Activated naive CD4-positive, alpha-beta T cell treated with anti-CD3 and anti-CD28 coated beads, Interleukin-2, amount 10 ng/mL, durations not matched to agents 7 days and 5 days (primary cell): ENCODE measurements at places on chromosomes 13 and 19.

DNA sequence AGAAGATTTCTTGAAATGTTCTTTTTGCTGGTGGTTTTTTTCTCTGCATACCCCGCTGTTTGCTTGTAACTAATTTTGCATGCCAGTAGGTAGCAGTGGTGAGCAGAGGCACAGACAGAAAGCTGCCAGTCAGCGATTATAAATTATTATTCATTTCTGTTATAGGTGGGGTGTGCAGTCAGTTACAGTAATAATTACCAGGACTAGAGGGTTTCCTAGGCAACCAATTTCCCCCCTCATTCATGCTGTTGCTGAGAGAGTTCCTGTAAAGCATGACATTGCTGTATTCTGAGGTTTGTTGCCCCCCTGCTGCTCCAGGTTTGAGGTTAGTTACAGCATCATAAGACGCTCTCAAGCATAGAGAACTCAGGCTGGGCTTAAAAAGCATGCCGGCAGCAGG, 104.5 kb downstream of the URI1 start:
- H3K36me3 ChIP-seq = no peaks in the 10 kb centered on the region
- H3K27ac ChIP-seq = no peak overlapping the region

GRCh38 chr13:78121459-78122348, 203.1 kb upstream of the EDNRB start:
- H3K4me1 ChIP-seq = peaks cover 2% of the 10 kb centered on the region
- DNase-seq = peak; percentile 51
- H3K36me3 ChIP-seq = no peaks in the 10 kb centered on the region
- peaks cover 4% of the 10 kb centered on the region for H3K27me3 ChIP-seq
- no peak overlapping the region for H3K4me3 ChIP-seq

DNA sequence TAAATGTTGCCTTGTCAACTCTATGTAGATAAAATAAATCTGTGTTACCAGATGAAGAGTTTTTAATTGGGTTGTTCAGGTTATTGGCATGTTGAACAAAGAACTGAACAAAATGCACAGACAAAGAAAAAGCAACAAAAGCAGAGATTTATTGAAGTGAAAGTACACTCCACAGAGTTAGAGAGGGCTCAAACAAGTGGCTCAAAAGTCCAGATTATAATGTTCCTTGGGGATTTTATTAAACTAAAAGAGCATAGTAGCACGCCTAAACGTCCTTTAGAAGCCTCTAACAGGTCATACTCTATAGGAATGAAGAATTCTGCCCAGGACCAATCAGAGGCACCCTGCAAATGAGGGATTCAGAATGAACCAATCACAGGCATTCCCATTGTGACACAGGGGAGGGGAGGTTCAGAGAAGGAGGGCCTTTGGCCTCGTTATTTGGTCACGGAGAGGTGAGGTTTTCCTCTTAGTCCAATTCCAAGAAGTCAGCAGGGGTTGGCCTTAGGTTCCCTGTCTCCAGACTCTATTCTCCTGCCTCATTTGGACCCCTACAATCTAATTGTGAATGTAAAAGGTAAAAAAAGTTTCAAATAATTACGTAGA, 12.8 kb downstream of the PSMC4 start:
- no peak for DNase-seq
- H3K27me3 ChIP-seq = no peaks in the 10 kb centered on the region
- H3K27ac ChIP-seq = no peak overlapping the region
- H3K36me3 ChIP-seq = peaks cover 69% of the 10 kb centered on the region

- peaks cover 15% of the 10 kb centered on the region for H3K4me1 ChIP-seq
- H3K27me3 ChIP-seq = peaks cover 38% of the 10 kb centered on the region
- no peak overlapping the region for H3K27ac ChIP-seq
- no peaks in the 10 kb centered on the region for H3K36me3 ChIP-seq
Observed at GRCh38 chr19:51690454-51691073, 2.6 kb upstream of the SPACA6 start.

DNA sequence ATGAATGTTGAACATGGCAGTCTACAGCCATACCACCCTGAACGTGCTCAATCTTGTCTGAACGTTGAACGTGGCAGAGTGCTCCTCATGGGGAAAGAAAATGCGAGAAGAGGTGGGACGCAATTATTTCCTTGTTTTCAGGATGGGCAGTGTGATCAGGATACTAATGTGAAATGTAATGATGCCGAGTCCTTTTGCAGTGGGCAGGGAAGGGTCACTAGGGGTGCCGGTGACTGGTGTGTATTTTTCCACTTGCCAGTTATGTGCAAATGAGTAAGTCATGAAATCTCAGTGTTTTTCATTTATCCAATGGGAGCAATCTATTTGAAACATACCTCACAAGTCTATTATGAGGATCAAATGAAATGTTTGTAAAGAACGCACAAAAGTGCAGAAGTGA, 84.8 kb downstream of the LNX2 start:
- peaks cover 4% of the 10 kb centered on the region for H3K4me1 ChIP-seq
- no peak for DNase-seq
- no peaks in the 10 kb centered on the region for H3K36me3 ChIP-seq
- H3K27ac ChIP-seq = no peak overlapping the region
- peaks cover 5% of the 10 kb centered on the region for H3K27me3 ChIP-seq
- no peak overlapping the region for H3K4me3 ChIP-seq

GRCh38 chr13:50905256-50905655, 4.3 kb upstream of the RNASEH2B start:
- H3K4me3 ChIP-seq = no peak overlapping the region
- H3K36me3 ChIP-seq = peaks cover 3% of the 10 kb centered on the region
- DNase-seq = no peak
- H3K27me3 ChIP-seq = peaks cover 3% of the 10 kb centered on the region

GRCh38 chr13:100389617-100390016, 199.0 kb downstream of the GGACT start:
- no peaks in the 10 kb centered on the region for H3K27me3 ChIP-seq
- no peak for DNase-seq
- H3K4me3 ChIP-seq = no peak overlapping the region
- H3K4me1 ChIP-seq = peaks cover 25% of the 10 kb centered on the region
- peaks cover 5% of the 10 kb centered on the region for H3K36me3 ChIP-seq

GRCh38 chr19:2613507-2614295, 88.8 kb downstream of the GNG7 start:
- peaks cover 60% of the 10 kb centered on the region for H3K4me1 ChIP-seq
- H3K27me3 ChIP-seq = peaks cover 37% of the 10 kb centered on the region
- H3K27ac ChIP-seq = no peak overlapping the region
- no peak overlapping the region for H3K4me3 ChIP-seq
- no peaks in the 10 kb centered on the region for H3K36me3 ChIP-seq

DNA sequence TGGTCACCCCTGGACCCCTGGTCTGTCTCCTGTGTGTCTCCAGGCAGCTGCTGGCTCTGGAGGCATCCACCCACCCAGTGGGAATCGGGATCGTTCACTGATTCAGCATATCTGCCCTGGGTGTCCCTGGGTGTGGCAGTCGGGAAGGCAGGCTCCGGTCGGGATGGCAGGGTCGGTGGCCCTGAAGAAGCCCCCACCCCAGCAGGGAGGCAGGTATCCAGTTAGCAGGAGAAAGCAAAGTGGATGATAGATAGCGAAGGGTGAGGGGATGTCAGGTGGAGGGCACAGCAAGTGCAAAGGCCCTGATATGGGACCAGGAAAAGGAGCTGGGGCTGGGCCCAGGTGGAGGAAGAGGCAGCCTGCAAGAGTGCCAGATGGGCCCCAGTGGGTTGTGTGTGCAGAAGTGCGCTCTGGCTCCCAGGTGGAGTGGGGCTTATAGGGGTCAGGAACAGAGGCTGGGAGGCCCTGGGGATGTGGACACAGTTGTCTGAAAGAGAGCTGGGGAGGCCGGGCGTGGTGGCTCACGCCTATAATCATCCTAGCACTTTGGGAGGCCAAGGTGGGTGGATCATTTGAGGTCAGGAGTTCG, 2.3 kb downstream of the SSBP4 start:
- peaks cover 21% of the 10 kb centered on the region for H3K27me3 ChIP-seq
- H3K4me1 ChIP-seq = peaks cover 80% of the 10 kb centered on the region
- peaks cover 14% of the 10 kb centered on the region for H3K36me3 ChIP-seq
- H3K4me3 ChIP-seq = peak overlapping the region; percentile 95
- H3K27ac ChIP-seq = peak overlapping the region; percentile 86

DNA sequence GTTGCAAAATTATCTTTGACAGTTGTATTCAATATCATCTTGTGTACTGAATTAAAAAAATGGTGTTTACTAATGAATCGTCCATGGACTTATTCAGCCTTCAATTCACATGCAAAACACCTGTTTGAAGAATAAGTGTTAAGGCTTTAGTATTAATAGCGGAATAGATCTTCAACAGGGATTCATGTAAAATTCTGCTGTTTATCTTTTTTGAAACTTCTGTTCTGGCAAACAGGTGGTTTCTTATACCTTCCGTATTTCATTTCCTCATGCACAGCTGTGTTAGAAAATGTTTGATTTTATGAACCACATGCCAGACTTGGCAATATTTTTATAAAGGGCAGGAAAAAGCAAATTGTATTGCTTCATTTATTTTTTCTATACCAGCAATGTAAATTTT, 255.7 kb downstream of the DACH1 start:
- H3K36me3 ChIP-seq = no peaks in the 10 kb centered on the region
- no peak overlapping the region for H3K27ac ChIP-seq
- no peak overlapping the region for H3K4me3 ChIP-seq
- no peaks in the 10 kb centered on the region for H3K27me3 ChIP-seq
- DNase-seq = no peak

DNA sequence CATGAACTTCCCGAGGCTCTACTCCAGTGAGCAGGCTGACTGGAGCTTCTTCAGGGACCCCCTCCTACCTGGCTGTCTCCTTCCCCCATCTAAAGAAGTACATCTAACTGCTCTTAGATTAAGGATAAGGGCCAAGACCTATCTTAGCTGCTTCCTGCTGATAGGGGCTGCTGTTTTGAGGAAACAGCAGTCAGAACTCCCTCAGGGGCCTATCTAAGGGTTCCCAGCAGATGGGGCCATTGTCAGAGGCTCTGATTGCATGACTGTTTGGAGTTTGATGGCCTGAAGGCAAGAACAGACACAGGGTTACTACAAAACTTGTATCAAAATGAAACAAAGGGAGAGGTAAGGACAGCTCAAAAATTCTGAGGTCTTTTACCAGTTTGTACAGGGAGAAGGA, 2636.9 kb upstream of the PCDH20 start:
- DNase-seq = no peak
- H3K27ac ChIP-seq = no peak overlapping the region
- no peaks in the 10 kb centered on the region for H3K27me3 ChIP-seq
- H3K4me1 ChIP-seq = no peaks in the 10 kb centered on the region
